ENCODE measurements at places on chromosomes 7 and 10.

- DNase-seq: no peak
Observed at GRCh38 chr10:659688-660141, 29.8 kb downstream of the DIP2C start.

- DNase-seq: no peak
Observed at GRCh38 chr7:43444711-43445578, 138.0 kb upstream of the STK17A start.

DNA sequence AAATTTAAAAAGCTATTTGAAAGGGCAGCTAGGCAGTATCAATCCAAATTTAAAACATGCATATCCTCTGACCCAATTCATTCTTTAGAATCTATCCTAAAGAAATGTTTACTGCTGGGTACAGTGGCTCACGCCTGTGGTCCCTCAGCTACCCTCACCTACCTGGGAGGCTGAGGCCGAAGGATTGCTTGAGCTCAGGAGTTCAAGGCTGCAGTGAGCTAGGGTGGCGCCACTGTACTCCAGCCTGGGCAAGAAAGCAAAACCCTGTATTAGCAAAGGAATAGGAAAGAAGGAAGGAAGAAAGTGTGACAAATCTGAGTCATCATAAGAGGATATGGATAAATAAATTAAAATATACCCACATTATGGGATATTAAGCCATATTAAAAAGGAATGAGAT lies 36.3 kb downstream of the C7orf33 start:
- no peak for DNase-seq

DNA sequence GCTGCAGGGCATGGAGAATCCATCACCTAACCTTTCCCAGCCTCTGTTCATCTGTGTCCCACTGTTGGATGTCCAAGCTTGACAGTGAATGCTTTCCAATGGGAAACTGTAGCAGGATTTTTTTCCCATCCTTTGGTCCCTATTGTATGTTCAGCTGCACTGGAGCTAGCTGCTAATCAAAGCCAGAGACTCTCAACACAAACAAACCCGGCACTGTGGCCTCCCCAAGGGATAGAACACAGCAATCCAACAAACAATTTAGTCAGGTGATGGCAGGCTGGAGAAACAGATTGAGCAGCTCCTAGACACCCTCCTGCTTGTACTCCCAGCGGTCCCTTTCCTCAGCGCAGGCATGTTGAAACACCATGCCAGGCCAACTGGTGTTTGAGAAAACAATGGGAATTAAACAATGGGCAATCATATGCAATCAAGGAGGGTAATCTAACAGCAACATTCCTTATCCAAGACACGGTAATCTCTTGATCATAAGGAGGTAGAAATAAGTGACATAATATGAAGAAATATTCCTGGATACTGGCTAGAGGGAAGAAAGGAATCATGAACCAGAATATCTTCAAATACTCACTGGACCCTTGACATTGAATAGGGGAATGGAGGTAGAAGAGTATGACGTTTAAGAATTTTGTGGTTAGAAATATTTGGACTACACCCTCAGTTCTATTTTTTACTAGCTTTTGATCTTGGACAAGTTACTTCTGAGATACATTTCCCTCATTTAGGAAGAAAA lies 15.0 kb downstream of the PTN start:
- DNase-seq: no peak

DNA sequence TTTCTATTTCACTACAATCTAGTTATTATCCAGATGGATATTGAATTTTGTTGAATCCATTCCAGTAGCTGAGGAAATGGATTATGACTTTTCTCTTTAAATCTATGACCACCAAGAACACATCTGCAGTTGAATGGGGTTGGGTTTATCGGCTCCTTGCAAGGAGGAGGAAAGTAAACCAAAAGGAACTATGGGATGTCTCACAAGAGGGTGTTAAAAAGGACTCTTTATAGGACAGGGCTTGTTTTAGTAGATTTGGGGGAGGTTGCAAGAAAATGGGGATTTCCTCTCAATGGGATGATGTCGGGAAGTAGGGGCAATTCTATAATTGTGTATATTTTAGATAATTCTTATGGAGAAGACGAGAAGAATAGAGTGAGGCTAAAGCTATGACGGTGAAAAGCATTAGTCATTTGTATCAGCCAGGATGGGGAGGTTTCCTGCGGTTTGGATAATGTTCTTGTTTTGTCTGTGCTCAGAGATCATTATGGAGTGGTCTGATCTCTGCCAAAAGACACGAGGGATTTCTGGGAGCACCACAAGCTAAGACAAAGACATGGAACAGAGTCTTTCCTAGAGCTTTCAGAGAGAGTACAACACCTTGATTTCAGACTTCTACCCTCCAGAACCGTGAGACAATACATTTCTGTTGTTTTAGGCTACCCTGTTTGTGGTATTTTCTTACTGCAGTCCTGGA lies 5.3 kb upstream of the LRRC61 start:
- DNase-seq: no peak

Measured in NCI-H524 treated with DMSO at 0.1 percent for 48 hours (cell line).